ENCODE measurements at places on chromosomes 2 and 18. TPM values are rescaled to one million over a fixed set of nuclear protein-coding genes. Genes with fewer than 3 reads are reported as not detected.

PDE1A gene
- total RNA-seq: 31.3 TPM

RAMP1 gene
- 324 TPM for total RNA-seq

SLC4A5 gene
- total RNA-seq: 12.2 TPM

ANKRD30B gene
- not detected for total RNA-seq

CHRNG gene
- total RNA-seq: not detected

NCKAP5 gene
- total RNA-seq: 0.82 TPM

DPYSL5 gene
- 1.9 TPM for total RNA-seq

TMEM198 gene
- 1.7 TPM for total RNA-seq

TYMS gene
- total RNA-seq: 0.55 TPM

FAM210A gene
- 9.0 TPM for total RNA-seq

HOXD10 gene
- 10.7 TPM for total RNA-seq

WDR75 gene
- 43.5 TPM for total RNA-seq

SKOR2 gene
- not detected for total RNA-seq

CRYGA gene
- not detected for total RNA-seq

GKN1 gene
- not detected for total RNA-seq

- H3K27me3 ChIP-seq: no peaks in the 10 kb centered on the region
- no peak for DNase-seq
- H3K36me3 ChIP-seq: no peaks in the 10 kb centered on the region
- no peak overlapping the region for H3K4me3 ChIP-seq
- no peak overlapping the region for H3K27ac ChIP-seq
Observed at GRCh38 chr18:14221689-14222088, 89.5 kb upstream of the ZNF519 start.

DNA sequence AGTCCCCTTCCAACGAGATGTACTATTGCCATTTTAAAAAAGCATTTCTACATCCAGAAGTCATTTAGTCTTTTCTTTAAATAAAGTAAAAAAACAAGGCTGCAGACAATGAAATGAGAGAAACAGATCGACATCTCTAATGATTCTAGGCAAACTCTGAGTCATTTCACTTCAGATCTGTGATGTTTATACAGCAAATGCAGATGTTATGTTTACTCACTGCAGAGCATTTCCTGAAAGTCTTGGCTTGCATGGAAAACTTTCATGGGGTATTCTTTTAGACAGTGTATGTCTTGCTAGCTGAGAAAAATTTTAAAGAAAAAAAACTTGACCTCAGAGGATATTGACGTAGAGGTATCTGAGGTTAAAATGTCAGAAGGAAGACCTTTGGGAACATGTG, 797.4 kb downstream of the CNTNAP5 start:
- H3K36me3 ChIP-seq: no peaks in the 10 kb centered on the region
- no peaks in the 10 kb centered on the region for H3K27me3 ChIP-seq
- H3K4me3 ChIP-seq: no peak overlapping the region
- H3K4me1 ChIP-seq: no peaks in the 10 kb centered on the region
- DNase-seq: no peak

GRCh38 chr2:236700703-236701102, 131.1 kb downstream of the ACKR3 start:
- no peak for DNase-seq
- H3K4me3 ChIP-seq: no peak overlapping the region
- no peak overlapping the region for H3K27ac ChIP-seq

DNA sequence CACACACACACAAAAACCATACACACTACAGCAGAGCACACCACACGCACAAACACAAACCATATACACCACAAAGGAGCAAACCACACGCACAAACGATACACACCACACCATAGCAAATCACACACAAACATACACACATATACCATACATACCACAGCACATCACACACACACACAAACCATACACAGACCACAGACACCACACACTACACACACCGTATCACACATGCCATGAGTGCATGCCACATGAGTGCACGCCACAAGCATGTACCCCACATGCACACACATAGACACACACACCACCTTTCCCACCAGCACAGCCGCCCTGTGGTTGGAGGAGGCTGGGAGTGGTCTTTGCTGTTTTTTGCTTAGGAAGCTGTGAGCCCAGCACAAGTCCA, 517.1 kb upstream of the MYT1L start:
- DNase-seq: no peak
- no peak overlapping the region for H3K4me3 ChIP-seq
- no peaks in the 10 kb centered on the region for H3K27me3 ChIP-seq
- no peaks in the 10 kb centered on the region for H3K36me3 ChIP-seq
- peaks cover 6% of the 10 kb centered on the region for H3K4me1 ChIP-seq

GRCh38 chr2:216520112-216520511, 21.5 kb downstream of the RPL37A start:
- H3K27me3 ChIP-seq: no peaks in the 10 kb centered on the region
- H3K36me3 ChIP-seq: no peaks in the 10 kb centered on the region

- H3K27ac ChIP-seq: no peak overlapping the region
- DNase-seq: no peak
- no peaks in the 10 kb centered on the region for H3K36me3 ChIP-seq
- H3K4me1 ChIP-seq: no peaks in the 10 kb centered on the region
Observed at GRCh38 chr18:78521136-78521535, 458.5 kb upstream of the SALL3 start.

GRCh38 chr2:182860858-182861257, 5.6 kb downstream of the FRZB start:
- H3K36me3 ChIP-seq: no peaks in the 10 kb centered on the region
- no peak overlapping the region for H3K4me3 ChIP-seq
- no peak overlapping the region for H3K27ac ChIP-seq
- no peaks in the 10 kb centered on the region for H3K27me3 ChIP-seq
- peaks cover 5% of the 10 kb centered on the region for H3K4me1 ChIP-seq

DNA sequence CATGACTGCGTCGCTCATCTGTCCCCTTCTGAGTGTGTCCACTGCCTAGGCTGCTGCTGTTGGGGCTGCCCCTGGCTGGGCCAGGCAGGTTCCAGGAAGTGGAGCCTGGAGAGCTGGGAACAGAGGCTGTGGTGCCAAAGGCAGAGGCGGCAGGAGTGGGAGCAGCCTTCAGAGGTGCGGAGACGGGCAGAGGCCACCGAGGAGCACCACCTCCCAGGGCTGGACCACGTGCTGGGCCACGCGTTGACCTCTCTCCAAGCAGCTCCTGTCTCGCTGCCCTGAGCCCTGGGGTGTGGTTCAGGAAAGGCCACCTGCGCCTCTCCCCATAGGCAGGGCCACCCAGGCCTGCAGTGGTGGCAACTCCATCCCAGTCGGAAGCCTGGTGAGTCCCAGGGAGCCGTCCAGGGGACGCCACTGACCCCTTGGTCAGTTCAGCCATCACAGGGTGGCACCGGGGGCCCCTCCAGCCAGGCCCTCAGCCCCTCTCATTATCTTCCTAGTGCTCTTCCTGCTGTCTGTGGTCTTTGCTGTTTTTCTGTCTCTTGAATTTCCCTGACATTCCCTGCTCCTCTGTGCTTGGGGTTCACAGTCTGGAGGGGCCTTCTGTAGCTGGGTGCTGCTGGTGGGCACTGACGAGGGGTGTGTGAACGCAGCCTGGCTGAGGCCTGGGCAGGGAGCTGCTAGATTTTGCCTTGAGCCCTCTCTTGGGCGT, 122.8 kb upstream of the HS6ST1 start:
- no peak overlapping the region for H3K27ac ChIP-seq
- H3K27me3 ChIP-seq: no peaks in the 10 kb centered on the region
- no peaks in the 10 kb centered on the region for H3K36me3 ChIP-seq
- H3K4me3 ChIP-seq: no peak overlapping the region
- H3K4me1 ChIP-seq: peaks cover 7% of the 10 kb centered on the region

GRCh38 chr2:7773362-7774360, 856.4 kb downstream of the RNF144A start:
- no peak overlapping the region for H3K27ac ChIP-seq
- H3K4me3 ChIP-seq: no peak overlapping the region
- H3K4me1 ChIP-seq: no peaks in the 10 kb centered on the region
- H3K36me3 ChIP-seq: no peaks in the 10 kb centered on the region
- H3K27me3 ChIP-seq: no peaks in the 10 kb centered on the region

DNA sequence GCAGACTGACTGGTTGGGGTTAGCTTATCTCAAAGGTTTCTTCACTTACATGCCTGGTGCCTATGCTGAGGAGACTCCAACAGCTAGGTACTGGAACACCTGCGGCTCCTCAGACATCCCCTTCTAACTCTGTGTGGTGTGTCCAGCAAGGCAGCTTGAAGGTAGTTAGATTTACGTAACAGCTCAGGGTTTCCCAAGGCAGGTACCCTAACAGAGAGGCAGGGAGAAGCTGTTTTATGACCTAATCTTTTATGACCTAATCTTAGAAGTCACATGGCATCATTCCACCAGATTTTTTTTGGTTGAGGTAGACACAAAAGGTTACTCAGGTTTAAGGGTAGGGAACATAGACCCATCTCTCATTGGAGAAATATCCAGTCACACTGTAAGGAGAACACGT, 17.4 kb upstream of the PAPOLG start:
- H3K27me3 ChIP-seq: no peaks in the 10 kb centered on the region
- H3K36me3 ChIP-seq: no peaks in the 10 kb centered on the region
- peaks cover 12% of the 10 kb centered on the region for H3K4me1 ChIP-seq
- no peak overlapping the region for H3K27ac ChIP-seq
- peak; percentile 7 for DNase-seq
- no peak overlapping the region for H3K4me3 ChIP-seq

DNA sequence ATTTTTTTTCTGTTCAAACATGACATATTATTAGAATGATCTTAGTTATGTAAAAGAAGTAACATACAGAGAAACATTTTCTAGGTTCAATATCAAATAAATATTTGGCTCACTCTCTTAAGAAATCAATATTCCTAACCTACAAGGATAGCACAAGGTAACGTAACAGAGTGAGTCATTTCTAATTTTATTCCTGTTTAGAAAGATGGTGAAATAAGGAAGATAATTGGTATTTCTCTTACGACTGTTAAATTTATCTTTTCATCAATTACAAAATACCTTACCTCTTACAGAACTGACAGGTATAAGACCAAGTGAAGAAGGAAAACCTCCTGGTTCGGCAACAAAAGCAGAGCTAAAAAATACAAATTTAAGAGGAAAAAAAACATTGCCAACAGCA, 45.1 kb downstream of the PRELID3A start:
- H3K27ac ChIP-seq: no peak overlapping the region
- H3K4me3 ChIP-seq: no peak overlapping the region
- no peaks in the 10 kb centered on the region for H3K36me3 ChIP-seq
- H3K4me1 ChIP-seq: no peaks in the 10 kb centered on the region
- no peaks in the 10 kb centered on the region for H3K27me3 ChIP-seq
- DNase-seq: no peak

GRCh38 chr2:181697126-181697525, 16.8 kb upstream of the NEUROD1 start:
- no peak for DNase-seq
- no peak overlapping the region for H3K4me3 ChIP-seq

GRCh38 chr2:85278361-85278760, 49.4 kb downstream of the TGOLN2 start:
- DNase-seq: no peak
- H3K36me3 ChIP-seq: no peaks in the 10 kb centered on the region
- H3K4me3 ChIP-seq: no peak overlapping the region
- H3K27ac ChIP-seq: no peak overlapping the region

DNA sequence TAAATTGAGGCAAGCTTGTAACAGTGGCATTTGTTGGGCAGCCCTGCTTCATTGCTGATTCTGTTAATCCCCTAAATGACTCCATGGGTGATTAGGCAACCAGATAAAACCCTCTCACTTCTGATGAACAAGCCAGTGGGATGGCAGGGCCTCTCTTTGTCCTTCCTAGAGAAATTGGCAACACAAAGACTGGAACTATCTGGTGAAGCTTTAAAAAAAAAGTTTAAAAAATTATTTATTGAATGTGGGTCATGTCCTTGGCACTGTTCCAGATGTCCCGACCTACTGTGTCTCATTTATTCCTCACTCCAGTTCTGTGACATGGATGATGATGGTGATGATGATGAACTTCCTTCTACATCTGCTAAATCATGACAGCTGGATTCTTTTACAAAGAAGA, 30.8 kb downstream of the NRP2 start:
- H3K27me3 ChIP-seq: no peaks in the 10 kb centered on the region
- no peak for DNase-seq
- no peak overlapping the region for H3K4me3 ChIP-seq
- H3K4me1 ChIP-seq: no peaks in the 10 kb centered on the region

DNA sequence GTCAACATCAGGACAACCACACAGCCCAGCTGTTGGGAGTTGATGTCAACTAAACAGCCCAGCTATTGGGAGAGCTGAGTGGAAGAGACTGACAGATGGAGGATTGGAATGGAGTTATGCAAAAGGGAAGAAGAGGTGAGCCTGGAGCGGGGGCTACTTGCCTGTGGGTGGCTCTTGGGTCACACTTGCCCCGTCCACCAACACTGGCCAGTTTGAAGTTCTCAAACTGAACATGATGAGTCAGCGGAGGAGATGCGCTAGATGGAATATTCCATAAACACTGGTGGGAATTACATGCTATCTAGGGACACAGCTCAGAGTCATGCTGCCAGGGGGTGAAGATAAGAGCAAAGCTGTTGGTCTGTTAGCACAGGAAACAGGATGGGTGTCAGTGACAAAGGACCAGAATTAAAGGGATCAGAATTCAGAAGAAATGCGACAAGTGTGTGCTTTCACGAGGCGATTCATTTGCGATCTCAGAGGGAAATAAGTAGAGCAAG, 33.2 kb upstream of the AGAP1 start:
- DNase-seq: no peak
- H3K36me3 ChIP-seq: no peaks in the 10 kb centered on the region
- no peak overlapping the region for H3K27ac ChIP-seq
- H3K4me3 ChIP-seq: no peak overlapping the region

DNA sequence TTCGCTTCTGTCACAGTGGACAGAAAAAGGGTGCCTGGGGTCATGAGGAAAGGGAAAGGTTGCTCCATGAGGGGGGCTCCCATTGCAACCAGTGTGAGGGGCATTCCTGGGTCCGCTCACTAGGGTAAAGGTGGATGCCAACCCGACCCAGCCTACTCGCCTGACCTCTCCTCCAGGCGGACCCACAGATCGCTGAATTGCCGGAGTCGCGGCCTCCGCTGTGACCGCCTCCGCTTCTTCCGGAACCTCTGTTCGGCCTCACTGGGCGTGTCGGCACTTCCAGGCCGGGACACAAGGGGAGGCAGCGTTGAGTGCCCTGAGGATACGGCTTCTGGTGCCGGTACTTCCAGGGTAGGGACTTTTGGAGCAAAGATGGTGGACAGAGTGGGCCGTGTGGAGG, 57.1 kb downstream of the TRABD2A start:
- no peak for DNase-seq
- no peak overlapping the region for H3K4me3 ChIP-seq
- H3K27ac ChIP-seq: no peak overlapping the region
- H3K4me1 ChIP-seq: no peaks in the 10 kb centered on the region
- no peaks in the 10 kb centered on the region for H3K36me3 ChIP-seq

DNA sequence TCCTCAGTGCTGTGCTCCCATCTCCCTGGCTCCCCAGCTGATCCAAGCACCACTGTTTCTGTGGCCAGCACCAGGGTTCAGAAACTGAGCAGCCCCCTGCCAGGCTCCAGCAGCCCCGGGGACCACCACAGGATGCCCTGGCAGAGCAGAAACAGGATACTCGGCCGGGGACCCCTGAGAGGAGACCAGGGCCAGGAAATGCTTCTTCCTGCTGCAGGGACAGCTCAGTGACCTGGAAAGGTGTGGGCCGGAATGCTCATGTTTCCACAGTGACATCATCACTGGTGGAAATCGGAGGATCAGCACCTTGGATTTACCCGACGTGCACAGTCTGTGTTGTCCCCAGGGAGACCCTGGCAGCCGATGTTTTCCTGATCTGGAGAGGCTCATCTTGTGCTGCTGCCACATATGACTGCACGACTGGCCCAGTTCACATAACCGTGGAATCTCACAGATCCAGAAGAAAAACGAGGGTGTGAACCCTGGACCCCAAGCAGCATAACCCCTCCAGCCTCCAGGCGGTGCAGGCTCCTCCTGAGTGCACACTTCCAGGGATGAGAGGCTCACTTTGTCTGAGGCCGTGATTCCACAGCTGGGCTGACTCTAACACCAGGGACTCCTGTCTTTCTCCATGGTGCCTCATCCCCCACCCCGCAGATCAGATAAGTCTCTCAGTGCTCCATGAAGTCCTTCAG, 58.0 kb downstream of the DDX1 start:
- no peaks in the 10 kb centered on the region for H3K27me3 ChIP-seq
- H3K4me3 ChIP-seq: no peak overlapping the region
- no peak overlapping the region for H3K27ac ChIP-seq
- no peaks in the 10 kb centered on the region for H3K4me1 ChIP-seq
